Thyroid gland (tissue), 4 donors: ENCODE measurements at places on chromosomes 6 and 20.

GRCh38 chr20:59690101-59690500, 85.8 kb downstream of the PHACTR3 start:
- no peak overlapping the region for H3K4me3 ChIP-seq
- H3K27me3 ChIP-seq: no peaks in the 10 kb centered on the region
- no peaks in the 10 kb centered on the region for H3K4me1 ChIP-seq
- no peak for DNase-seq

DNA sequence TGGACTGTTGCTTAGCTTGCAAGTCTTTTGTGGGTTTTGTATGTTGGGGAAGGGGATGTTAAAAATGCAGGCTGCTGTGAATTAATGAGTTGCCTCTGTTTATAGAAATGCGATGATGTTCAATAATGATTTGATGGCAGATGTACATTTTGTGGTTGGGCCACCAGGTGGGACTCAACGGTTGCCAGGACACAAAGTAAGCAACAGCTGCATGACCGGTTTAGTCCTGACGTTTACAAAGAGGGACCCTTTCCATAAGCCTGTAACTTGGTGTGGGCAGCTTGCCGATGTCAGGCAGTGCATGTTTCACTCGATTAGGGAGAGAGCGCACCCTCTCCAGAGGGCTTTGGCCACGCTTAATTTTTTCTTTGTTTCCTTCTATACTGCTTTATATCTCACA, 1.3 kb downstream of the BTBD3 start:
- no peak overlapping the region for H3K27ac ChIP-seq
- H3K27me3 ChIP-seq: no peaks in the 10 kb centered on the region
- DNase-seq: no peak
- no peaks in the 10 kb centered on the region for H3K36me3 ChIP-seq
- no peak overlapping the region for H3K4me3 ChIP-seq

GRCh38 chr20:48295445-48295903, 510.2 kb upstream of the SULF2 start:
- H3K36me3 ChIP-seq: no peaks in the 10 kb centered on the region
- H3K27ac ChIP-seq: peak overlapping the region; percentile 35

DNA sequence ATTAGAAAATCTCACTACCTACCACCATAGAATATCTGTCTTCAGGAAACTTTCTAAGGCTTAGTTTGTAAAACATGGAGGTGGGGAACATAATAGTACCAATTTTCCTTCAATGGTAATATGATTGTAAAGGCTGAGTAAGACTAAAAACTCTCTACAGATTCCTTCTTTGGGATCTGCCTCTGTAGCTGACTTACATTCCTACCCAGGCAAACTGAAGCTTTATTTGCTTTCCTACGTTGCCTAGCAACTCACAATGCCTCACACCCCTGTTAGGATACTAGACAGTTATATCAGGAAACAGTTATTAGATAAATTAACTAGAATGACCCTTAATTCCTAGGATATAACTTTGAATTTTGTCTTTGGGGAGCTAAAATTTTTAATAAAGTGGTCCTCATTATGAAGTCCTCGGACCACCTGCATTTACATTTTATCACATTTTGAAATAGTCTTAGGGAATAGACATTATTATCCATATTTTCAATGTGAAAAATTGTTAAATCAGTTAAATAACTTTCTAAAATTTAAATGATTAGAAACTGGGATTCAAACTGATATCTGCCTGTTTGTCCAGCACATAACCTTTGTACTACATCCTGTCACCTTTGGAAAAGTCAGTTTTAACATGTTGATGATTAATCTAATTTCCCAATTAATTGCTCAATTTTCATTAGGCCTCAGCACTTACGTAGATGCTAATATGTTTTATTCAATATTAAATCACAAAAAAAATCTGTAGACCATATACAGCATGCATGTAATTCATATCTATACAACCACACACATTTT, 591.4 kb downstream of the RNF144B start:
- H3K27ac ChIP-seq: no peak overlapping the region
- H3K4me3 ChIP-seq: no peak overlapping the region
- peaks cover 26% of the 10 kb centered on the region for H3K4me1 ChIP-seq
- no peaks in the 10 kb centered on the region for H3K27me3 ChIP-seq
- no peaks in the 10 kb centered on the region for H3K36me3 ChIP-seq

GRCh38 chr6:111813677-111814310, 59.5 kb downstream of the FYN start:
- H3K27ac ChIP-seq: no peak overlapping the region
- no peak overlapping the region for H3K4me3 ChIP-seq
- no peak for DNase-seq
- H3K27me3 ChIP-seq: no peaks in the 10 kb centered on the region
- no peaks in the 10 kb centered on the region for H3K36me3 ChIP-seq
